SW480 (cell line): ENCODE measurements at places on chromosomes 7 and 10.

GRCh38 chr10:24383681-24384106 lies 174.8 kb downstream of the KIAA1217 start:
- peak; percentile 86 for DNase-seq

DNA sequence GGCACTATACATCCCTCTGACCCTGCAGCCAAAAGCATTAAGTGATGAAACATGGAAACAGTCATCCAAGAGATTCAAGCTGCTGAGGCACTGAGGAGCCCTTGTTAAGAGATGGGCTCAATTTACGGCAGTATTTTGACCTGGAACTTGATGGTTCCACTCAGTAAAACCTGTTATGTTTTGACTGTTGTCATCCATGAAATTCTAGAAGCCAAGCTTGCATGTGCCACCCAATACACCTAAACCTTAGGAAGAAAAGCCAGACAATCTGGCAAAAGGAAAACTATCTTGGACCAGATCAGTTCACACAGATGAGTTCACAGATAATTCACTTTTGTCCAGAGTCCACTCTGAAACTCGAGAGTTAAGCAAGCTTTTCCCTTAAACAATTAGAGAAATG lies 53.2 kb downstream of the ICA1 start:
- DNase-seq, result no peak

- DNase-seq, result no peak
Measured at GRCh38 chr10:109327266-109327665, 596.0 kb downstream of the XPNPEP1 start.

GRCh38 chr7:2450198-2451107 lies 25.7 kb downstream of the GRIFIN start:
- no peak for DNase-seq

- peak; percentile 75 for DNase-seq
Measured at GRCh38 chr7:43516581-43517342, 66.1 kb upstream of the STK17A start.
